ENCODE measurements at places on chromosomes 4 and X.
A peak's percentile ranks its signal among the peaks of the same experiment; 100 is the strongest.

- DNase-seq: no peak
Observed at GRCh38 chrX:96824166-96824565, 59.5 kb upstream of the RPA4 start.

DNA sequence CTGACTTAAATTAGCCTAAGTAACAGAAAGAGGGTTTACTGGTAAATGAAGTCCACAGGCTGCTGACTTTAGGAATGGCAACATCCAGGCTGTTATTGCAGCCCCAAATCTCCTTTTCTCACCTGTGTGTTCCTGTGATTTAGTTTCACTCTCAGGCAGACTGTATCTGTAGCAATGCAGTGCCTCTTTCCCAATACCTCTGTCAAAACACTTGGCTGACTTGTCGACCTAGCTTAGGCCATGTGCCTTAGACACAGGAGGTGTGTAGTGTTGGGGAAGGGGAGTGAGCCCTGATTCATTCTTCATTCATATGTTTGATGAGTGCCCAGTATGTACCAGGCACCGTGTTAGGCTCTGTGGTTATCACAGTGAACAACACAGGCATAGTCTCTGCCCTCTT lies 46.9 kb downstream of the JADE3 start:
- DNase-seq: no peak

GRCh38 chr4:2402048-2402842 lies 16.2 kb downstream of the ZFYVE28 start:
- DNase-seq: no peak

DNA sequence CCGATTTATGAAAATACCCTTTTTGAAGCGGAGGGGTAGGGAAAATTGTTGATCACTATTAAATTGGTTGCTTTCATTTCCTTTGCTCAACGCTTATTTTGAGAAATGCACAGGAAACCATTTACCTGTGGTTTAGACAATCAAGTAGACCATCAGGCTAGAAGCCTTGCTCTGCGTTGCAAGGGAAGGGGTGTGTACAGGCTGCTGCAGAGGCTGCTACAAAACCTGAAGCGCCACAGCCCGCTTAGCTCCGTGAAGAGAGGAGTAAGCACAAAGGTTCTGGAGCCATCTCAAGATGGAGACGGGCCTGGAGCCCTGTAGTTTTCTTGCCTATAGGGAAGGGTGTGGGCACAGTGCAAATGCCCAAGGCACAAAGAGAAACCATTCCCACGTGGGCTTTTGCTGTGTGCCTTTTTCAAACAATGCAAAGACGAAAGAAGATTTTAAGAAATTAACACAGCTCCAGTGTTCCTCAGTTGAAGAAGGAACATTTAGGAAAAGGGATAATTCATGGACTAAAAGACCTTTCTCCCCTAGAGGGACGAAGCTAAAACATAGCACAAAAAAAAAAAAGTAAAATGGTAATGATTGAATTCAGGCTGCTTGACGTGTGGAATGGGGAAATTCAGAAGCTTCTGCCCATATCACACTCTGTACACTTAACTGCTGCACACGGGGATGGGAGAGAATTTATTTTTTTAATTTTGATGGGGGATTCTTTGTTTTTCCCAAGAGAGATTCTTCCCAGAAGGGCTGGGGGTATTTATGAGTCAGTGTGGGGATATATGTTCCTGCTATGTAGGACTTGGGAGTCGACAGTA lies 3.5 kb downstream of the TMSB4X start:
- no peak for DNase-seq

DNA sequence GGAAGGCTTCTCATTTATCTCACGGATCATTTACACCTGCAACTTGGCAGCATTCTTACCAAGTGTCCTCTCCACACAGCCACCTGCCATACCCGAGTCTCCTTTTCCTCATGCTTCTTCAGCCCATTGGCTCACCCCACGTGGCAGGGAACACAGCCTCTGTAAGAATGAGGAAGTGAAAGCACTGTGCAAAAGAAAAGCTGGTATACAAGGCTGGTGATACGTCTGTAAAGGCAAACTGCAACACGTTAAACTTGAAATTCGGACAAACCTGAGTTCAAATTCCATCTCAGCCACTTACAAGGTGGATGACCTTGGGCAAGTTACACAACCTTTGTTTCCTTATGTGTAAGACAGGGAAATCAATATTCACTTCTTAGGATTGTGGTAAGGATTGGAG lies 164.0 kb upstream of the RASGEF1B start:
- DNase-seq: peak; percentile 25

GRCh38 chrX:138711399-138712347 lies at the start of gene FGF13:
Gene FGF13 (minus strand): TSS chrX:138711717. CDS start chrX:138711003, 714 bp downstream.
- DNase-seq: peak; percentile 1

- DNase-seq: no peak
Observed at GRCh38 chr4:2593003-2593402, 56.6 kb downstream of the FAM193A start.

GRCh38 chr4:18319431-18319830 lies 297.9 kb upstream of the LCORL start:
- DNase-seq: no peak

- DNase-seq: no peak
Observed at GRCh38 chr4:77443941-77444340, 161.7 kb upstream of the CXCL13 start.

DNA sequence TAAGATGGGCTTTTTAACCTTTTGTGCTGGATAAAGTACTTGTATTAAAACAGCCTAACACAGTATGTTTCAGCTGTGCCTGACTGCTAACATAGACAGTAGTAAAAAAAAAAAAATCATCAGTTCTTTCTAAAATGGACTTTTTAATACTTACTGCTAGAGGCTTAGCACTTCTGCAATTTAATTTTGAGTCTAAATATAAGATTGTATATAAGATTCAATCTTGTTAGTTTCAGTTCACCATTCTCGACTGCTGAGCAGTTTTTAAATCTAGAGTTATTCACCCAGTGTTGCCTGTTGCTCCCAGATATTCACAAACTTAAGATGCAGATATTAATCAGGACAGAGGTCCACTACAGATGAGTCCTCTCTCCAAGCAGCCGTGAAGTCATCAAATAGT lies 6.8 kb downstream of the PLA2G12A start:
- DNase-seq: no peak

GRCh38 chrX:149456476-149457245 lies 48.4 kb downstream of the IDS start:
- peak; percentile 48 for DNase-seq

DNA sequence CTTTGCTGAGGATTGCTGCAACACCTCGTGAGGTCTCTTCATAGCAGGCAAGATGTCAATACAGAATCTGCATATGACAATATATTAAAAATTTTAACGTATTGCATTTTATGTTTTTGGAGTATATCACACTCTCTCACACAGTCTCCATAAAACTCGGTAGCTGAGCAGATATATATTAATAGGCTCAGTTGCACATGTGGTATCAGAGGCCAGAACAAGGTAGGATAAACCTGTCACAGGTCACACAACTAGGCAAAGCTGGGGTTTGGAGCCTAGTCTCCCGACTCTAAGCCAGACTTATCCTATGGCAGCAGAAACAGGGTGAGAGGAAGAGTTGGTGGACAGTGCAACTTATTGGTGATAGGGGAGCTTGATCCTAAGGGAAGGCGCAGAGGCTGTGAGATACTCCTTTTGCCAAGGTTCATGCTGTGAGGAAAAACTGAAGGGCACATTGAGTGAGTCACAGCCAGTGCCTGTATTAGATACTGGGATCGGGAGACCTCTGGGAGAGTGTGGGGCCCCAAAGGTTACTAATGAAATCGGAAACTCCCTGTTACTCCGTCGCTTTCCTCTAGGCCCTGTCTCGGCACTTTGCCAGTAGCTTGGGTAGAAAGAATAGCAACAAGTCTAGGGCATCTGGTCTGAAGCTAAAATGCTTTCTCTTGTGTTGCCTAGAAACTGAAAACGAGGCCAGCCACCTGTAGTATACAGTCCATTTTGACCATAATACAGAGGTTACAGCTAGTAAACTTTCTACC lies 195.7 kb downstream of the ARHGAP10 start:
- DNase-seq: no peak

- DNase-seq: no peak
Observed at GRCh38 chr4:11153171-11153750, 275.4 kb downstream of the HS3ST1 start.

DNA sequence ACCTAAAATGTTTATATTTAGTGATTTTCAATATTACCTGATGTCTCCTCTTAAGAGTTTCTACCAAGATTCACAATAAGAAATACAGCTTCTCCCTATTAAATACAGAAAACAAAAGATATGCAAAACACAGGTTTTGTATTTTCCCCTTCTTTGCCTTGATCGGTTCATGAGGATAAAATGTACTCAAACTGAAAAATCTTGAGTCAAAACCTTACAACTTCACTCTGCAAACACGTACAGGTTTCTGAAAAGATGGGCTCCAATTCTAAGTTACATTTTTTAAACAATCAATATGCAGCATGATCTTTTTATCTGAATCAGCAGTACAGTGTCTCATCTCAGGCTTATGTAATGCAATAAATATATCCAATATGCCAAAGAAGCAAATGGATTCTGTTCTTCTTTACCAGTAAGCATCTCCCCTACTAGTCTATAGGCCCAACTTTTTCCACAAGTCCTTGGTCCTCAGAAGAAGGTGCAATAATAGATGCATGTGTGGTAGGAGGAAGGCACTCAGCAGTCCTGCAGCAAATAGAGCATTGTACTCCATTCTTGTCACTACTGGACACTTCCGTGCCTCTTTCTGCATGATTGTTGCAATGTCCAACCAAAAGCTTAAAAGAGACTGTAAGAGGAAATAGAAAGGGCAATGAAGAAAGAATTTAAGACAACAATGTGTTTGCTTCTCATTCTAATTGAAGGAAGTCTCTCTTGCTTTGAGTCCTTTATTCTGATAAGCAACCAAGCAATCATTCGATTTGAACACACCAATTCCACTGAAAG lies 3.2 kb downstream of the MAPK10 start:
- no peak for DNase-seq
